ENCODE measurements at places on chromosomes 6 and 20.

GRCh38 chr20:2757969-2758368, 42.5 kb downstream of the CPXM1 start:
- H3K36me3 ChIP-seq = no peaks in the 10 kb centered on the region
- H3K4me3 ChIP-seq = no peak overlapping the region
- H3K27me3 ChIP-seq = peaks cover 12% of the 10 kb centered on the region
- H3K27ac ChIP-seq = no peak overlapping the region

DNA sequence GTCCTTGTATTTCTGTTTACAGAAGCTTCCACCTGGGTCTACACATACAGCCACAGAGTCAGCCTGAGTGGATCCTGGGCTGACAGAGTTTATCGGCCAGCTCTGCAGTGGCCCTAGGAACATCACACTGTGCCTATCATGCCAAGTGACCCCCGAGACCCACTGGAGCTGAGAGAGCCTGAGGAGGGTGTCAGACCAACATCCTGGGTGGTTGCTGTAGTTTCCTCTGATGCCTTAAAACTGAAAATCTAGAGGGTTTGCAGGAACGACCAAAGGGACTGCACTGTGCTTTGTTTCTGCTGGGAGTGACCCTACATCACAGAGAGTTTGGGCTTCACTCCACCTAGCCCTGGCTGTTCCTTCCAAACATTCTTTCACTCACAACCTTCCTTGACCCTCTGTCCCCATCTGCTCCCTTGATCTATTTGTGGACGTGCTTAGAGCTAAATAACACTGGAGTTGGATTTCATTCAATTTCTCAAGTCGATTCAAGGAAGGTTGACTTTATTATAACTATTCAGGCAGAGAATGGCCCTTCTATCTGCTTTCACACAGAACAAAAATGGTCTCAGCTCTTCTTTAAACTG, 18.1 kb downstream of the MYLK4 start:
- no peak for DNase-seq
- no peaks in the 10 kb centered on the region for H3K36me3 ChIP-seq
- no peak overlapping the region for H3K4me3 ChIP-seq
- peaks cover 52% of the 10 kb centered on the region for H3K4me1 ChIP-seq
- H3K27me3 ChIP-seq = no peaks in the 10 kb centered on the region

GRCh38 chr6:120764312-120764711, 570.0 kb downstream of the TBC1D32 start:
- H3K4me3 ChIP-seq = no peak overlapping the region
- H3K27me3 ChIP-seq = no peaks in the 10 kb centered on the region
- no peak for DNase-seq
- H3K36me3 ChIP-seq = no peaks in the 10 kb centered on the region
- H3K4me1 ChIP-seq = no peaks in the 10 kb centered on the region
- no peak overlapping the region for H3K27ac ChIP-seq

- no peaks in the 10 kb centered on the region for H3K4me1 ChIP-seq
- H3K4me3 ChIP-seq = no peak overlapping the region
- no peaks in the 10 kb centered on the region for H3K36me3 ChIP-seq
- no peak overlapping the region for H3K27ac ChIP-seq
These were observed 233.6 kb upstream of the MAP3K7 start for GRCh38 chr6:90820436-90820835.

- no peak overlapping the region for H3K27ac ChIP-seq
- H3K27me3 ChIP-seq = no peaks in the 10 kb centered on the region
- no peaks in the 10 kb centered on the region for H3K4me1 ChIP-seq
- H3K4me3 ChIP-seq = no peak overlapping the region
- no peak for DNase-seq
- H3K36me3 ChIP-seq = no peaks in the 10 kb centered on the region
These were observed 55.8 kb downstream of the LYRM2 start for GRCh38 chr6:89582669-89583325.

DNA sequence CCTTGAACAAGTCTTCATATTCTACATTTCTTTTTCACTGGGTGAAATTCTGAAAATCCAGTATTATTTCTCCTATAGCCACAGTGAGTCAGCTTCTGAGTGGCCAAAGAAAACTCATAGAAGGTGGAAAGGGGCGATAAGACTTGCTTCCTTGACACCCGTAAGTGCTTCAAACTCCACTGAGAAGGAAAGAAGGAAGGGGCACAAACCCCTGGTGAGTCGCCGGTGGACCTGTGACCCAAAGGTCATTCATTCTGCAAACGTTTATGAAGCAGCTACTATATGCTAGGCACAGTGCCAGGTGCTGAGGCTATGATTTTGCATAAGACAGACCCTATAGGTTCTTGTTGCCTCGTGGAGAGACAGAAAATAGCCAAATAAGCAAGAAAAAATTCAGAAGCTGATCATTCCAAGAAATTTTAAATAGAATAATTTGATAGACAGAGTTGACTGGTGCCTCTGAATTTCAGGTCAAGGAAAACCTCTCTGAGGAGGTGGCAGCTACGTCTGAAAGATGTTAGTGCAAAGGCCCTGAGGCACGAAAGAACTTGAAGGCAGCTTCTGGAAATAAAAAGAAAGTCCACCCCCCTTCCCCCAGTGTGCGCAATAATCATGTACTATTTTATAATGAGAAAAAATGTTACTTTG, 118.2 kb downstream of the CD24 start:
- no peaks in the 10 kb centered on the region for H3K27me3 ChIP-seq
- no peak overlapping the region for H3K27ac ChIP-seq
- H3K36me3 ChIP-seq = no peaks in the 10 kb centered on the region
- DNase-seq = no peak

- peak overlapping the region; percentile 34 for H3K27ac ChIP-seq
- no peak overlapping the region for H3K4me3 ChIP-seq
- no peak for DNase-seq
These were observed 26.7 kb upstream of the ADA start for GRCh38 chr20:44678242-44678641.

GRCh38 chr6:7390226-7390878, 744 bp downstream of the RIOK1 start:
- H3K4me3 ChIP-seq = peak overlapping the region; percentile 93
- DNase-seq = peak; percentile 78
- peaks cover 13% of the 10 kb centered on the region for H3K36me3 ChIP-seq
- peak overlapping the region; percentile 95 for H3K27ac ChIP-seq

- no peaks in the 10 kb centered on the region for H3K4me1 ChIP-seq
- no peak overlapping the region for H3K4me3 ChIP-seq
- no peak for DNase-seq
- H3K27me3 ChIP-seq = no peaks in the 10 kb centered on the region
These were observed 236.3 kb upstream of the SOX4 start for GRCh38 chr6:21357262-21357661.

DNA sequence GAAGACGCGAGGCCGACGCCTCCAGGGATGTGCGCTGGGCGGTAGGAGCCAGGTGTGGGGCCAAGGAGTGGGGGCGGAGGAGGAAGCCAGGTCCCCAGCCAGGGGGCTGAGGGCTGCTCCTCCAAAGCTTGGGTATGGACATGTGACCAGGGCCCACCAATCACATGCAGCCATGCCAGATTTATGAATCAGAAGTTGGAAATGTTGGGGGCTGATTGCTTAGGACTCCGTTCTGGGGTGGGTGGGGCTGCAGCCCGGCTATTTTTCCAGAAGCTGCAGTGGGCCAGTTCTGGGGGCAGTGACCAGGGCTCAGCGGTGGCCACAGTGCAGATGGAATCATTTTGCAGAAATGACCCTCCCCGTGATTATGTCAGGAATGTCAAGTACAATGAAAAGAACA, 96.0 kb downstream of the CEBPB start:
- no peaks in the 10 kb centered on the region for H3K4me1 ChIP-seq
- DNase-seq = no peak
- no peak overlapping the region for H3K4me3 ChIP-seq
- H3K36me3 ChIP-seq = no peaks in the 10 kb centered on the region
- H3K27ac ChIP-seq = no peak overlapping the region
- H3K27me3 ChIP-seq = no peaks in the 10 kb centered on the region

GRCh38 chr6:71706523-71706922, 179.8 kb upstream of the RIMS1 start:
- DNase-seq = no peak
- H3K4me1 ChIP-seq = no peaks in the 10 kb centered on the region
- H3K27me3 ChIP-seq = no peaks in the 10 kb centered on the region

DNA sequence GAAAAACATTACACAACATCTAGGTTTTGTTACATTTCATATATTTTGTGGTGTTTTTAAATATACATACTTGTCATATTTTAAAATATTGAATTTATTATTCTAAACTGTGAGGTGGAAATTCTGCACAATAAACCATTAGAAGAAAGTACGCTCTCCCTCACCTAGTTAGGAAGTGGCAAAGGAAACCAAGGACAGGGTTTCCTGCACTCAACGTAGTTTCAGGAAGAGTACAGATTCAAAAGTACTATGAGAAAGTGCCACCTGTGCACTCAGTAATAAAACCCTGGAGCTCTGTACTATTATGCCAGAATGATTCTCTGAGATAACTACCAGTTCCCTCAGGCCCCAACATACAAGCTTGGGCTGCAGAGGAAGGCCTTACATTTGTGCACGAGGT, 54.6 kb upstream of the MRAP2 start:
- H3K4me1 ChIP-seq = no peaks in the 10 kb centered on the region
- DNase-seq = no peak
- H3K27ac ChIP-seq = no peak overlapping the region
- no peaks in the 10 kb centered on the region for H3K36me3 ChIP-seq
- H3K4me3 ChIP-seq = no peak overlapping the region
- H3K27me3 ChIP-seq = no peaks in the 10 kb centered on the region

GRCh38 chr6:87742106-87742505, 40.1 kb upstream of the AKIRIN2 start:
- H3K36me3 ChIP-seq = no peaks in the 10 kb centered on the region
- no peak overlapping the region for H3K27ac ChIP-seq
- peaks cover 3% of the 10 kb centered on the region for H3K4me1 ChIP-seq

DNA sequence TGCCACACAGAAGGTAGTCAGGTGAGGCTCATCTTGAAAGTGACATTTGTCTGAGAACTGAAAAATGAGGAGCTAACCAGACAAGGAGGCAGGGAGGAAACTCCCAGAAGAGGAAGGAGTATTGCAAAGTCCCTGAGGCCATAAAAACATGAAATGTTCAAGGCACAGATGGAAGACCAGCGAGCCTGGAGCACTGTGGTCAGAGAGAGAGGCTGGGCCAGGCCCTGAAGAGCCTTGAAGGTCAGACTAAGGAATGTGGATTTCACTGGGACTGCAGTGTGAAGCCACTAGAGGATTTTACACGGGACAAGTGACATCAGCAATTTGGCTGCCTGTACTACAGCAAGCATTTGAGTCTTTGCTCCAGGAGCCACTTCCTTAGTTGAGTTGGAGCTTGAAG, 21.1 kb upstream of the TMEM181 start:
- no peaks in the 10 kb centered on the region for H3K36me3 ChIP-seq
- peaks cover 16% of the 10 kb centered on the region for H3K4me1 ChIP-seq
- peaks cover 45% of the 10 kb centered on the region for H3K27me3 ChIP-seq
- H3K4me3 ChIP-seq = no peak overlapping the region
- H3K27ac ChIP-seq = no peak overlapping the region
- no peak for DNase-seq

DNA sequence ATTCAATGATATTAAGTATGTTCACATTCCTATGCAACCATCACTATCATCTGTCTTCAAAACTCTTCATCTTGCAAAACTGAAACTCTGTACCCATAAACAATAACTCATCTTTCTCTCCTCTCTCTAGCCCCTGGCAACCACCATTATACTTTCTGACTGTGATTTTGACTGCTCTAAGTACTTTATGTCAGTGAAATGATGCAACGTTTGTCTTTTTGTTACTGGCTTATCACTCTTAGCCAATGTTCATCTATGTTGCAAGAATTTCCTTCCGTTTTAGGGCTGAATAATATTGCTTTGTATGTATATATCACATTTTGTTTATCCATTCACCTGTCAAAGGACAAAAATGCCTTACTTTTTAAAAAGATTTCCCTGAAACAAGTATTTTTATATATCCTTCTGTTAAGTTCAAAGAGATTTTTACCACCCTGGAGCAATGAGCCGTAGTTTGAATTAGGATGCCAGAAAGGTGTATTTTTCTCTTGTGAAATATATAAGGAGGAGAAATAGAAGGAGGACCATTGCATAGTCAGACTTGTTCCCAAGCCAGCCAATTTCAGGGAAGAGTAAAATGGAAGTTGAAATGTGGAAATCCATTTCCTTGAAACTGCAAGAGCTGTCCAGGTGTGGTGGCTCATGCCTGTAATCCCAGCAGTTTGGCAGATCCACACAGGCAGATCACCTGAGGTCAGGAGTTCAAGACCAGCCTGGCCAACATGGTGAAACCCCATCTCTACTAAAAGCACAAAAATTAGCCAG, 4.0 kb upstream of the CGAS start:
- H3K4me1 ChIP-seq = peaks cover 7% of the 10 kb centered on the region
- no peak overlapping the region for H3K27ac ChIP-seq
- no peaks in the 10 kb centered on the region for H3K27me3 ChIP-seq
- no peak overlapping the region for H3K4me3 ChIP-seq
- no peaks in the 10 kb centered on the region for H3K36me3 ChIP-seq
- DNase-seq = peak; percentile 59

DNA sequence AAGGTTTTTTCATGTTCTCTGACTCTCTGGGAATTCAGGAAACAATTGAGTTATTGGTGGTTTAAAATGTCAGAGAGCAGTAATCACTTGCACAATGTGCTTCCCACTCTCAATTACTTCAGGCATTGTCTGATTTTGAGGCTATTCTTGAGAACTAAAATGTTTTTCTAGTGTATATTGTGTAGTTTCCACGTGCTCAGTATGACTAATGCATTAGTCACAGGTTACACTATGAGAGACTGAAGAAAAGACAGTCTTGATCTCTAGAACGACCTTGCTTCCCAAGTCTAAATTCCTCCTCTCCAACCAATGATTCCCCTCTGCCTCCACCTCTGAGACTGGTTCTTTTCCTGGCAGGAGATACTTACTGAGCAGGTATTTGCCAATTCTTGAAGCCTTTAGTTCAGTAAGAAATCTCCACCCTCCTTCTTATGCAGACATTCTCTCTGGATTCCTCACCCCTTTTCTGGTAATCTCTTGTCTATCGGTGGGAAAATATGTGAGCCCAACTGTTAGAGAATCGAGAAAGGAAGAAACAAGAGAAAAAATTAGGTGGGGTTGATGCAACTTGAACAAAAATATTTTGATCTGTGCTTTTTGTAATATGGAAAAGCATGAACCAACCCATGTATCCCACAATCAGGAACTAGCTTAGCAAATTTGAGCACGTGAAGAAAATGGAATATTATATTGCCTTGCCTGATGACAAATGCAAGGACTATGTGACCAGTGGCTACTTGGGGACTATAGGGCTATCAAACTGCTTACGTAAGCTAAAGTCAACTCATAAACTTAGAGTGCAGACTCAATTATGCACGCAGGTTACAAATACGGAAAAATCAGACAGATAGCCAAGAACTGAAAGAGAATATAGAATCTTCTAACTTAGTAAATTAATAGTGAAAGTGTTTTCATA, 61.1 kb upstream of the SLC22A16 start:
- H3K36me3 ChIP-seq = no peaks in the 10 kb centered on the region
- H3K4me1 ChIP-seq = peaks cover 15% of the 10 kb centered on the region
- no peak overlapping the region for H3K4me3 ChIP-seq
- no peak overlapping the region for H3K27ac ChIP-seq

DNA sequence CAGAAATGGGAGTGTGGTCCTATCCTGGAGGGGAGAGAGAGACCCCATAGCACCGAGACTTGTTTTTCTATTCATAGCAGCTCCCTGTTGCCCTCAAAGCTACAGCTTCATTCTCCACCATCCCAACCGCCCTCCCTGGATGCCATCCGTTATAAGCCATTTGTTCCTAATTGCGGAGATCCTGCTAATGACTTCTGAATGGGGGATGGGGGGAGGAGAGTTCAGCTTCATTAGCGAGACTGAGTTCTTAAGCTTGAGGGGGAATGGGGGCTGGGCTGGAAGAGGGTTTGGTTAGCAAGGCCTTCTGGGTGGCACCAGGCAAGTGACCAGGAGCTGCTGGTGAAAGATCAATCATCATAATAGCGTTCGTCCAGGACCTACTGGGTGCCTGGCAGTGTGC, 27.1 kb downstream of the FOXP4 start:
- H3K36me3 ChIP-seq = no peaks in the 10 kb centered on the region
- DNase-seq = no peak
- no peaks in the 10 kb centered on the region for H3K27me3 ChIP-seq
- peaks cover 1% of the 10 kb centered on the region for H3K4me1 ChIP-seq
- no peak overlapping the region for H3K27ac ChIP-seq
